Stimulated activated CD4-positive, alpha-beta T cell treated with anti-CD3 and anti-CD28 coated beads, Interleukin-12 subunit alpha, Interleukin-12 subunit beta, amount 100 ng/mL, for 24 hours (primary cell): ENCODE measurements at places on chromosomes 6 and 20.

GRCh38 chr20:57866250-57867106 is 156.7 kb upstream of the PMEPA1 start:
- no peak for DNase-seq

DNA sequence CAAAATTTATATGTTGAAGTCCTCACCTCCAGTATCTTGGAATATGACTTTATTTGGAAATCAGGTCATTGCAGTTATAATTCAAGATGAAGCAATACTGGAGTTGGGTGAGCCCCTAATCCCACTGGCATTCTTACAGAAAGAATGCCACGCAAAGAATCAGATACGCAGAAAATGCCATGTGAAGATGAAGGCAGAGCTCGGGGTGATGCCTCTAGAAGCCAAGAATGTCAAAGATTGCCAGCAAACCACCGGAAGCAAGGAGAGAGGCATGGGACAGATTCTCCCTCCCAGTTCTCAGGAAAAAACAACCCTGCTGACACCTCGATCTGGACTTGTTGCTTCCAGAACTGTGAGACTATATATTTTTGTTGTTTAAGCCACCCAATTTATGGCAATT is 273.4 kb upstream of the CITED2 start:
- no peak for DNase-seq

- DNase-seq, result no peak
Observed at GRCh38 chr20:2729791-2730190, 37.2 kb downstream of the EBF4 start.

- no peak for DNase-seq
Observed at GRCh38 chr20:57785061-57785460, 75.2 kb upstream of the PMEPA1 start.

- no peak for DNase-seq
Observed at GRCh38 chr6:29099190-29099589, at the start of gene OR2J1. OR2J1 (plus strand) TSS chr6:29099490; CDS start chr6:29100943, 1,453 bp downstream.

DNA sequence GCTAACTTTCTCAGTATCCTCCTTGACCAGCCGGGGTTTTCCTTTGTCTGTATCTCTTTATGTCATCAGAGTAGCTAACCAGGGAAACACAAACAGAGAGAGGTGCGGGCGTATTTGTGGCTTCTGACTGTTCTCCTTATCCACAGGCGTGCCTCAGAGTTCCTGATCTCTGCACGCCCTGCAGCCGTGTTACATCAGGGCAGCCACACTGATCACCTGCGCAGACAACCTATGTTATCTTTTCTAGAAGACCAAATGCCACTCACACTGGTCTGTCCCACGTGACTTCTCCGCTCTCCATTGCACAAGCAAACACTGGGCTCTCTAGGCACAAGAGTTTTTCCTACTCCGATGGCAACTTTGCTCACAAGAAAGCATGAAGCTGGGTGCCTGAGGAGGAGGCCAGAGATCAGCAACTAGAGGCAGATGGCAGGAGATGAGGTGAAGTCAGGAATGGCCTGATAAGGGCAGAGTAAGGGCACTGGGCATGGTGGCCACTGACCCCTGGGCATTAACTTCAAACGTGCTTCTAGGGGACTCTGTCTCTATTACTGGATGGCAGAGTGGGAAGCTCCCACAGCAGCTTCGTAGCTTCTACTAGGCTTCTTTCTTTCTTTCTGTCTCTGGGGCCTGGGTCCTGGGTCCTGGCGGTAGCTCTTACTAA is 4.5 kb downstream of the PDE10A start:
- no peak for DNase-seq

DNA sequence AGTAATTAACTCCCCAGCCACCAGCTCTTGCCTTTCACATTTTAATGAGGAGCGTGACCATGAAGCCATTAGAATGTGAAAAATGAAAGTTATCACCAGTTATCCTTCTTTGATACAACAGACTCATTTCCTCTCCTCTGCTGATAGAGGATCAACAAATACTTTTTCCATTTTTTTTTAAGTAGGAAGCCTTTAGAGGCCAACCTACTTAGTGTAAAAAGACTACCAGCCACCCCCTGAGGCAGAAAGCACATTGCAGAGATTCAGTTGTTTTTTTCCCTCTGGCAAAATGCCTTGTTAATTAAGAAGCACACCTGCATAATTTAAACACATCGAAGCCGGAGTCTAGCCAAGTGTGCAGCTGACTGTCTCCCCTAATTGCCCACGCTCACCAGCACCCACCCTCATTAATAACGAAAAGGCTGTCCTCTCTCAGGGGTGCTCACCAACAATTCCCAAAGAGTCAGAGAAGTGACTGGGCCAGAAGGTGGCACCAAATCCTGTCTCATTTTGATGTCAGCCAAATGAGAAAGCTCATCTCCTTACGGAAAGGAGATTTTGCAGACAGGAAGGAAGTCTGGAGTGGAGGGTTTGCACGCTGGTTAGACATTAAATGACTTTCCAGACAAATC is 60.9 kb upstream of the MC3R start:
- no peak for DNase-seq

GRCh38 chr6:89409461-89410035 is 2.5 kb downstream of the RRAGD start:
- no peak for DNase-seq
